ENCODE measurements at places on chromosomes 2 and 18.

- no peak for DNase-seq
Measured at GRCh38 chr18:73514449-73514848, 633.2 kb downstream of the FBXO15 start.

GRCh38 chr18:31586616-31587015 lies 5.1 kb upstream of the TTR start:
- DNase-seq: no peak

DNA sequence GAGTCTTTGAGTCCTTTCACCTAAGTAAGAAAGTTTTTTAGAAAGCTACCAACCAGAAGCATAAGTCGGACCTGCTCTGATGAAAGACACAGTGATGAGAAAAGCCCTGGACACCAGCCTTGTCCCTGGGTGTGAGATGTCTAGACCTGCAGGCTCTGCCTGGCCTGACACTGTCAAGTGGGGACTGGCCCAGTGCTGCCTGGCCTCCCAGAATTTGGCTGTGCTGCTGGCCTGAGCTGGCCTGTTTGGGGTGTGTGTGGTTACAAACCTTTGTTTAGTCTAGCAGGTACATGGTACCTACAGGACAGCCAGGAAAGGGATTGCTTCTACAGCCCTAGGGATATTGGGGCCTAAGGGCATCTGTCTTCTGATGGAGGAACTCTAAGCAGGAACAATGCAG lies 48.3 kb downstream of the ASB1 start:
- no peak for DNase-seq

DNA sequence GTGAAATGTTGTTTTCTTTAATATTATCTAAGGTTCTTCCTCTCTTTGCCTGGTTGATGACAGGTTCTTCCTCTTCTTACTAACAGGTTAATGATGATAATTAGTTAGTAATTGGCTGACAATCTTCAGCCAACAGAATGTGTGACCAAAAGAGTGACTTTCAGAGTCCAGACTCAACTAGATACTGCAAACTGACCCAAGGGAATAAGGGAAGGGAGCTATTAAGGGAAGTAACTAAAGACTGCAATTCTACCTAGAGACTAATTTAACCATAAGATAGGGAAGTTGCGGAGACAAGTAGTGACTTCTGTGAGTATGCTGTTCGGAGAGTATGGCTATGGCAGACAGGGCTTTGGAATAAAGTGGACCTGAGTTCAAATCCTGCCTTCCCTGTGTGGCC lies 127.3 kb upstream of the TACR1 start:
- DNase-seq: no peak

Measured in stimulated activated CD4-positive, alpha-beta T cell treated with anti-CD3 and anti-CD28 coated beads, TNF-alpha, amount 100 ng/mL, for 48 hours (primary cell).